ENCODE measurements at places on chromosomes 5 and 9.
A peak's percentile ranks its signal among the peaks of the same experiment; 100 is the strongest.

- DNase-seq = no peak
Observed at GRCh38 chr5:10332301-10332700, 21.2 kb upstream of the MARCHF6 start.

GRCh38 chr5:113344973-113345940, 89.5 kb downstream of the TSSK1B start:
- DNase-seq = no peak

DNA sequence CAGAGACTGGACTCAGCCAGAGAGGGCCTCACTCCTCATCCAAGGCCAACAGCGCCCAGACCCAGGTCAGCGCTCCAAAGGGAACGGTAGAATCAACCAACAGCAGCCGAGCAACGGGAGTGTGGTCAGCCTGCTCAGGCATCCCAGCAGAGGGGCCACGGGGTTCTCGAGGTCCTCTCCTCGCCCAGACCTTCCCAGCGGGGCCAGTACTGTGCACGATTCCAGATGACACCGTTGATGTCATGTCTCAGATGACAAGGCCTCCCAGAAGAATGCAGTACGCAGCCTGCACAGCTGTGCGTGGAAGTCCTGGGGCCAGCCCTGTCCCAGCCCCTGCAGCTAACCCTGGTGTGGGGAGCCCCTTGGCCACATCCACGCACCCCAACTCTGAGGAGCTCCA, 141.0 kb upstream of the PPP1R26 start:
- DNase-seq = no peak

DNA sequence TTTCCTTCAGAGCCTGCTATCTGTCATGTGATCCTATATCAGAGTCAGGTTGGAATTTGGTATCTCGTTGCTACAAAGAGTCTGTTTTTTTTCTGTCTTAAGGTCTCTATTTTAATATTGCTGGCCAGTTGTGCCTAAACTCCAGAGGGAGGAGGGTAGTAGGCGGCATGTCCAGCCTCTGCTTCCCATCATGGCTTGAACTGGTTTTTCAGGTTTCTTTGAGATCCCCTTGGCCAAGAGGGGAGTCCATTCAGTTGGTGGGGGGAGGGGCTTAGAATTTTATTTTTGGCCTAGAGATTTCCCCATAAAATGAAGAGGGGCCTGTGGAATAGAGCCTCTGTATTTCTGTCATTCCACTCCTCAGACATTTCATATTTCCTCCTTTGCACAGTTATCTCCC, 15.4 kb upstream of the ZNF354C start:
- DNase-seq = no peak

DNA sequence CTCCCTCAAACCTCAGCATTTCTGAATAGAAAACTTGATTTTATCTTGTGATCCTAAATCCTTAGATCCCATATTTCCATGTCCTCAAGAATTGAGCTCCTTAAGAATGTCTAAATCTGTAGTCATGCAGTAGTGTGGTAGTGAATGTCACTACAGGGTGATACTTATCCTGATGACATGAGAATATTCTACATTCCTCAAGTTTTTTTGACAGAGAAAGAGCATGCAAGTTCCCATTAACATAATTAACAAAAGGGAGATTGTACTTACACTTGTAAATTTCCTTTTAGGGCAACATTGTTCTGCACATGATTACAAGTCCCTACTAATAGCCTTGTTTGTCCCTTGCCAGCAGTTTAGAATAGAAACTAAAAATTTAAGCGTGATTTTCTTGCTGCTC, 352.3 kb downstream of the PTPRD start:
- DNase-seq = no peak

GRCh38 chr5:68416714-68417113, 201.2 kb downstream of the PIK3R1 start:
- no peak for DNase-seq

DNA sequence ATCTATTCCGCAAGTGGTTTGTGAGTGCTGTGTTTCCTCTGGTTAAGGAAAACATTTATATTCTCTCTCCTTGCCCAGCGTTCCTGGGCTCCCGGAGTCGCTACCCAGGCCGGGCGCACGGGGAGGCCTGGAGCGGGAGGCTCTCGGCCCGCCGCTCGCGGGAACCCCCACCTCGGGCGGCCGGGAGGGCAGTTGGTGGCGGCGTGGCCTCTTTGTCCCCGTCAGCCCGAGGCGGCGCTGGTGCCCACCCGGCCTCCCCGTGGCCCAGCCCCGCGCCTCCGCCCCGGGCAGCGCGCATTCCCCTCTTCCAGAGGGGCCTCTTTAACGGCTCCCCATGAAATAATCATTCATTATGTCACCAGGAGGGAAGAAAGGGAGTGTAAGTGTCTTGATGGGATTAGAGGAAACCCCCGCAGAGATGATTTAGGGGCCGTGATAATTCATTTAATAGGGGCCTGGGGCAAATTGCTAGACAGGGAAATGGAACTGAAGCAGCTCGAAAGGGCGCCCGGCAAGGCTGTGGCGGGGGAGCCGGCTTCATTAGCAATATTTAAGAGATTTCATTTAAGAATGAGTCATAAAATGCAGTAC, 181.9 kb upstream of the TBCA start:
- DNase-seq = no peak

GRCh38 chr5:3009605-3010004, 258.1 kb upstream of the IRX2 start:
- DNase-seq = no peak

DNA sequence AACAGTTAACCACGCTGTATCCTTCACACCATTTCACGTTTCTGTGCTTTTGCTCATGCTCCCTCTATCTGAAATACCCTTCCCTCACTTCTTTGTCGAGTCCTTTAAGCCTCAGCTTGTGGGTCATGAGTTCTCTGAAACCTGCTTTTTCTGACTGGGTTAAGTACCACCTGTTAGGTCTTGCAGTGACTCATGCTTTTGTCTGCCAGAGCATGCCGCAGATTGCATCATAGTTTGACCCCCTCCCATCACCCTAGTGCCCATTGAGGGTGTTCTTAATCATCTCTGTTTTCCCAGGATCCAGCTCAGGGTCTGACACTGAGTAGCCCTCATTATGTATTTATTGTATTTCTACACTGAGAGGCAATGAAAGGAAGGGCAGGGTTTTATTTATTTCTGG, 190.2 kb downstream of the ASTN2 start:
- DNase-seq = no peak

- DNase-seq = no peak
Observed at GRCh38 chr9:36895744-36896260, 138.3 kb downstream of the PAX5 start.

GRCh38 chr9:16202221-16202620, 649.4 kb downstream of the CCDC171 start:
- no peak for DNase-seq

GRCh38 chr5:95730730-95731570, at the start of gene RHOBTB3:
Gene RHOBTB3, plus strand, starts transcription at chr5:95731336. Its CDS starts 347 bp downstream, at chr5:95731683.
- peak; percentile 3 for DNase-seq

- no peak for DNase-seq
Observed at GRCh38 chr5:64514612-64515011, 8.8 kb downstream of the RGS7BP start.

DNA sequence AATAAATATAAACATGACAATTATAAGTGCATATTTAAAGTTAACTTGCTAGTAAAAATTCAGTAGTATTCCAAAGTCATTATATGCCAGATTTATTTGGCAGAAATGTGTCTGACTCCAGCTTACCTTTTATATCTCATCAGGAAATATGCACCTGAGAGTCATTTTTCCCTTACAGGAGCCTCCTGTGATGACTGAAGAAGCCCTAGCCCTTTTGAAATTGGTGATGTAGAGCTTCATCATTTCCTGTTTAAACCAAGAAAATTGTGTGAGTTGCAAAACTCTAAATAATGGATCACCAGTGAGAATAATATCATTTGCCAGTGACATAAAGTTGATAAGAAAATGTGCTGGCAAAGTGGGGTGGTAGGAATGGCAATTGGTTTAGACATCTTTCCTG, 42.1 kb upstream of the CTNND2 start:
- DNase-seq = no peak

- DNase-seq = no peak
Observed at GRCh38 chr9:98885575-98886295, 58.0 kb upstream of the COL15A1 start.

GRCh38 chr5:167798448-167798847, 493.0 kb upstream of the WWC1 start:
- DNase-seq = no peak

GRCh38 chr5:132429463-132430440, 60.2 kb downstream of the SLC22A5 start:
- DNase-seq = no peak

- no peak for DNase-seq
Observed at GRCh38 chr9:91247278-91247677, 114.4 kb downstream of the AUH start.

GRCh38 chr5:135916638-135917263, 21.1 kb upstream of the IL9 start:
- no peak for DNase-seq

- no peak for DNase-seq
Observed at GRCh38 chr9:70534061-70534460, 119.6 kb upstream of the KLF9 start.

DNA sequence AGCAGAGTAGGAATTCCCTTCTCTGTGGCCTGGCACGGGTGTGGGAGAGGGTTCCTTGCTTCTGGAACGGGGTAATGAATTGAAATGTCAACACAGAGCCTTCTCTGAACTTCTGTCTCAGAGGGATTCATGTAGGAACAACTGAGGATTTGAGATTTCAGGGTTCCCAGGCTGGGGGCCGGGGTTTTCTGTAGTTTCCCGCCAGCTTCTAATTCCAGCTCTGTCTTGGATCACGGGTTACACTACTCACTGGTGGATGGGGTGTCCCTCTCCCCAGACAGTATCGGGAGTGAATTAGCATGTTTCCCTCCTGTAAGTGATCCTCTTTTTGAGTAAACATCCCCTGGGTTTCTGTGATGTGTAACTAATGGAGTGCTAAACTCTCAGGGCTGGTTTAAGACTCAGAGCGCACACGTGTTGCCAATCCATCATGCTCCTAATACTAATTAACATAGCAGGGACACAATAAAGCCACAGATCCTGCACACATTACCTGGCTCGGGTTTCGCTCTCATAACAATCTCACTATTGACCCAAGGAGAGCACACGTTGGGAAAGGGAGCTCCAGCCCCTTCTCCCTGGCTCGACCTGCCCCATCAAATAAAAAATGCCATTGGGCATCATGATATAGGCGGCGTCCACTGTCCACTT, 18.1 kb upstream of the DMRT2 start:
- no peak for DNase-seq

DNA sequence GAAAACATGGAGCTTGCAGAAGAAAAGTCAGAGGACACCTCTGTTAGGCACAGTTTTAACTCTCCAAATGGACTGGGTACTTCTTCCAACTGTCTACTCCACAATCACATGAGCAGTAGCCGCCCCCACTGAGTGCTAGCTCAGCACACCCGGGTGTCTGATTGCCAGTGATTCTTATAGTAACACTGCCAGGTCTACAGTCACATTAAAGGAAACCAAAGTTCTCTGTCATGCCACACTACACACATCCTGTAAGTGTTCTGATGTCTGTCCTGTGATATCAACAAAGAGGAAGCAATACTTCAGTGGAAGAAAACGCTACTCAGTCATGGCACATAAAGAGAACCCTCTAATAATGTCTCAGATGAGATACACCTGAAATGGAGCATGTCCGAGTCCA, at the start of gene HAVCR2:
TSS of gene HAVCR2 (minus strand) at position 69 of the 400 bp plus-strand sequence. CDS start at position 8, 61 bp downstream.
- no peak for DNase-seq

DNA sequence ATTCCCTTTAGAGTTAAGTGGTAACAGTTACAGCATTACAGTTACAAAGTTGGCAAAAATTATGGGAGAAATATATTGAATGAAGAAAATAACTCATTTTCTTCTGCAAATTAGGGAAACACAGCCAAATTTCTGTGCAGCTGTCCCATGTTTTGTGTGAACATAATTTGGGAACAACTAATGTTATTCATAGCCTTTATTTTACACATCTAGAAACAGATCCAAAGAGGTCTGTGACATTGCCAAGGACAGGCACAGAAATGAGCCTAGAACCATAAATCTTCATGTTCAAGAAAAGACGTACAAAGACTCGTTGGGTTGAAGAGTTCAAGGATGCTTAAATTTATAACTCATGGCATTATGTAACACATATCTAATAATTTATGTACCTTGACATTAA, 114.1 kb upstream of the TXNDC8 start:
- DNase-seq = no peak

DNA sequence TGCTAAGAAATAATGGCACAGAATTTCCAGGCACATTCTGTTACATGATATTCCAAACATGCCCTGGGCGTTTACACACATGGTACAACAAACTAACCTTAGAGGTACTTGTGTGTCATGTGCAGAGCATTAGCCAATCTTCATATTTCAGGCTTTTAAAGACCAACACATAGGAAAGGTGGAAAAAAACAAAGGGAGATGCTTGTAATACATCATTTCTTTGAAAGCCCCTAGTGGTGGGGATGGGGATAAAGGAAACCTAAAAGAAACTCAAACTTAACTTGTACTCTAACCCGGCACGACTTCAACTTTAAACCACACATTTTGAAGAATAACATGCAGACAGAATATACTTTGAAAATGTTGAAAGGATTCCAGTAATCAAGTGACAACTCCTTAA, 133.6 kb downstream of the PTPRD start:
- no peak for DNase-seq

DNA sequence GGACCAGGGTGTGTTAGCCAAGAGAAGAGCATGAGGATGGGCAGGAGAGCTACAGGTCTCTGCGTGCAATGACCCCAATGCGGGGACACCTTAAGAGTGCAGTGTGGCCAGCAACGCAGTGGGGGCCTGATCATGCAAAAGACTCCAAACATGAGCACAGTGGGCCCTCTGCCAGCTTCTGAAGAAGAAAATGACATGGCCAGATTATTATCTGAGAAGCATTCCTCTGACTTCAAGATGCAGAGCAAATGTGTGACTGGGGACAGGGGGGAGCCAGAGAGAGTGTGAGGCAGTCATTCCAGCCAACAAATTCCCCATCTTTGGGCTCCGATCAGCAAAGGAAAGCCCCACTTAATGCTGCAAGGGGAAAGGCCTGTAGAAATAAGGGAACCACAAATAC, 229.4 kb downstream of the CDK5RAP2 start:
- DNase-seq = no peak

DNA sequence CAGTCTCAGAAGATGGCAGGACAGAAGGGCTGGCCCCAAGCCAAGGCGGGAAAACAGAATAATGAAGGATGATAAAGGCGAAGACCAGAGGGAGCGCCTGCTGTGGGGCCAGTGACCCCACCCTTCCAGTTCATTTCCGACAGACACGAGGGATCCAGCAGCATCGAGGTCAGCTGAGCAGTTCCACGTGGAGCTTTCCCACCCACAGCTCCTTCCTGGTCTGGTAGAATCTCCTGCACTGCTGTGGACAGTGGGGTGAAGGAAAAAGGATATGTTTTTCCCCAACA, 265.9 kb upstream of the VLDLR start:
- DNase-seq = no peak

GRCh38 chr9:93573516-93573828, 2.9 kb upstream of the PHF2 start:
- no peak for DNase-seq

DNA sequence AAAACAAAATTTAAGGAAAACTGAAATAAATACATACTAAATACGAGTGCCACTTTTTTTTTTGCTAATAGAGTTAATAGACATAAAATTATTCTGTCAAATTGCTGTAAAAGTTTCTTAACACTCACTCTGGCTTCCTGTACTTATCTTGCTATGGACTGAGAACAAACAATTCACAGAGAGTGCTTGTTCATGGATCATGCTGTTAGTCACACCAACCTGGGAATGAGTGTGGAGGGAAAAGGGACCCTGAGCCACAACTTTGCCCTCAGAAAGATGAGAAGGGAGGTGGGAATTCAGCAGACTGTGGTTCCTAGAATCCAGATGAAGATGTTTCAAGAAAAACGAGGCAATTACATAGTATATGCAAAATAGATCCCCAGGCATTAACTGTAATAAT, 246.9 kb downstream of the FBXL7 start:
- DNase-seq = no peak

GRCh38 chr9:137034709-137035506, 3.0 kb upstream of the FUT7 start:
- DNase-seq = peak; percentile 74

All from stimulated activated CD8-positive, alpha-beta memory T cell treated with anti-CD3 and anti-CD28 coated beads, Interleukin-4, amount 100 ng/mL, for 1 hour (primary cell).